Bronchial epithelial cell (primary cell): ENCODE measurements at places on chromosomes 3 and 15. TPM values are rescaled to one million over a fixed set of nuclear protein-coding genes. Genes with fewer than 3 reads are reported as not detected.

DTX3L gene
- total RNA-seq, result 5.0 and 6.4 TPM in 2 replicates

DUOXA2 gene
- total RNA-seq, result 0.13 TPM in 1 of 2 replicates, not detected in the other

MYRIP gene
- not detected in 2 replicates for total RNA-seq

GUCA1C gene
- total RNA-seq, result not detected in 2 replicates

TRH gene
- total RNA-seq, result not detected in 2 replicates

GABRA5 gene
- not detected in 2 replicates for total RNA-seq

IFT57 gene
- total RNA-seq, result 17.6 and 35.1 TPM in 2 replicates

XCR1 gene
- total RNA-seq, result under 0.01 TPM in 1 of 2 replicates, not detected in the other

STRIT1 gene
- total RNA-seq, result not detected in 2 replicates

MAGI1 gene
- total RNA-seq, result 5.0 and 8.4 TPM in 2 replicates

RPP25 gene
- total RNA-seq, result 3.3 and 8.7 TPM in 2 replicates

ZMYND10 gene
- 0.13 and 0.53 TPM in 2 replicates for total RNA-seq

CHRNA5 gene
- total RNA-seq, result 1.3 and 2.4 TPM in 2 replicates

SLC28A2 gene
- not detected in 2 replicates for total RNA-seq

RFC4 gene
- total RNA-seq, result 12.4 and 26.1 TPM in 2 replicates

MNS1 gene
- not detected in 2 replicates for total RNA-seq

CATSPER2 gene
- total RNA-seq, result 4.7 TPM in 2 replicates

TUBGCP4 gene
- 13.7 and 17.4 TPM in 2 replicates for total RNA-seq

ARMC8 gene
- 29.5 and 33.0 TPM in 2 replicates for total RNA-seq

ECE2 gene
- not detected in 2 replicates for total RNA-seq

PLAAT1 gene
- 1.6 and 4.5 TPM in 2 replicates for total RNA-seq

REC114 gene
- not detected in 2 replicates for total RNA-seq

CRYGS gene
- 0.79 and 1.7 TPM in 2 replicates for total RNA-seq

KIF7 gene
- total RNA-seq, result 1.3 and 2.1 TPM in 2 replicates

RHOV gene
- total RNA-seq, result 7.1 and 38.7 TPM in 2 replicates

CCNB2 gene
- 2.1 and 2.3 TPM in 2 replicates for total RNA-seq

EPHB1 gene
- total RNA-seq, result under 0.01 TPM in 1 of 2 replicates, not detected in the other

GOLGA8O gene
- total RNA-seq, result 0.51 TPM in 1 of 2 replicates, not detected in the other

COL8A1 gene
- total RNA-seq, result 2.7 and 3.9 TPM in 2 replicates

SERINC4 gene
- total RNA-seq, result 0.13 TPM in 1 of 2 replicates, not detected in the other

TM4SF18 gene
- not detected in 2 replicates for total RNA-seq

SH3GL3 gene
- total RNA-seq, result 0.51 and 1.1 TPM in 2 replicates

RAP2B gene
- 17.2 and 29.0 TPM in 2 replicates for total RNA-seq

CLDN1 gene
- 26.6 and 73.2 TPM in 2 replicates for total RNA-seq

ZFAND6 gene
- 186 and 218 TPM in 2 replicates for total RNA-seq

SGO1 gene
- total RNA-seq, result under 0.01 and 0.26 TPM in 2 replicates

CD86 gene
- total RNA-seq, result 0.26 TPM in 1 of 2 replicates, not detected in the other

PRR20G gene
- total RNA-seq, result not detected in 2 replicates

ANKRD63 gene
- total RNA-seq, result not detected in 2 replicates

WDR93 gene
- not detected in 2 replicates for total RNA-seq

ANKUB1 gene
- 0.26 and 2.1 TPM in 2 replicates for total RNA-seq

EXOSC7 gene
- total RNA-seq, result 60.0 and 70.3 TPM in 2 replicates

PTH1R gene
- total RNA-seq, result not detected in 2 replicates

SLC22A13 gene
- 0.77 and 0.79 TPM in 2 replicates for total RNA-seq

CAND2 gene
- total RNA-seq, result 0.77 and 1.3 TPM in 2 replicates

GPR62 gene
- not detected in 2 replicates for total RNA-seq

ADGRG7 gene
- total RNA-seq, result under 0.01 TPM in 1 of 2 replicates, not detected in the other

A4GNT gene
- total RNA-seq, result not detected in 2 replicates

MEX3B gene
- total RNA-seq, result 0.64 and 0.79 TPM in 2 replicates
